Type B pancreatic cell (in vitro differentiated cells): ENCODE measurements at places on chromosomes 11 and 22.

DNA sequence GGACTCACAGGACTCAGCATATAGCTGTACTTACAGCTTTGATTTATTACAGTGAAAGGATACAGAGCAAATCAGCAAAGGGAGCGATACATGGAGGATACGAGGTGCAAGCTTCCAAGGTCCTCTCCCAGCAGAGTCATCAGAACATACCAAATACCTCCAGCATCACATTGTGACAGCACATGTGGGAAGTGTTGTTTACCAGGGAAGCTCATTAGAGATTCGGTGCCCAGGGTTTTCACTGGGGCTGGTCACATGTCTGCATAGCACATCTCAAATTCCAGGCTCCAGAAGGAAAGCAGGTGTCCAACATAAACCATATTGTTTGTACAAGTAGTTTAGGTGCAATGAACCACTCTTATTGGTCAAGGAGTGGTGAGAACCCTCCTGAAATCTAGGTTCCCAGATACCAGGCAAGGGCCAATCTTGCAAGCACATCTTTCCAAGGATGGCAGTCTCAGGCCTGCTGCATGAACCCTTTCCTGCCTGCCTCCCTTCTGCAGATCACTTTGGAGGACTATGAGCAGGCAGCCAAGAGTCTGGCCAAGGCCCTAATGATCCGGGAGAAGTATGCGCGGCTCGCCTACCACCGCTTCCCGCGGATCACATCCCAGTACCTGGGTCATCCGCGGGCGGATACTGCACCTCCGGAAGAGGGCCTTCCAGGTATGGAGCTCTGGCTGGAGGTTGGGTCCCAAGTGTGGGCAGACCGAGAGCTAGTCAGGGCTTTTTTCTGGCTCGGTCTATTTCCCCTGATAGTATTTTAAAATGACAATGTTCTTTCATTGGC is 26.7 kb downstream of the AMPD3 start:
- no peak for DNase-seq

- DNase-seq, result peak; percentile 71
These were observed 196.4 kb downstream of the IGLL1 start for GRCh38 chr22:23383491-23384361.

DNA sequence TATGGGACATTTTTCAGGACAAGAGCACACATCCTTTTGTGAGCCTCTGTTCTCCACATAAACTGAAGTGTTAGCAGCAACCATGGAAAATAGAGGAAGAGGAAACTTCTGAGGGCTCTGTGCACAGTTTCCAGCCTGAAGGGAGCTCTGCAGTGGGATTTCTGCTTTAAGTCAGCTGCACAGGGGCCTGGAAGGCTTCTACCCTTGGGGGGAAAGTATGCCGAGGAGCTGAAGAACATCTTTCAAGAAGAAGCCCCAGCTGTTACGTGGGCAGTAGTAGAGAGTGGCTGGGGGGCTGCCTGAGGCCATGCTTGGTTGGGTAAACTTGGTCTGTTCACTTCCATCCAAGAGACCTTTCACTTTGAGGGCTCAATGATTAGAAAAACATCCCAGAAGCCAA is 82.7 kb upstream of the EED start:
- DNase-seq, result no peak

GRCh38 chr11:17186932-17187692 is 20.7 kb downstream of the PIK3C2A start:
- no peak for DNase-seq

- no peak for DNase-seq
These were observed 2.6 kb upstream of the MEI1 start for GRCh38 chr22:41696703-41697102.

GRCh38 chr11:66107600-66108510 is 37.8 kb downstream of the PACS1 start:
- DNase-seq, result no peak

- no peak for DNase-seq
These were observed 29.6 kb downstream of the SNX19 start for GRCh38 chr11:130886704-130887103.

- no peak for DNase-seq
These were observed 5.9 kb upstream of the CNTF start for GRCh38 chr11:58616594-58616993.

GRCh38 chr11:125956391-125957134 is 10.7 kb downstream of the VSIG10L2 start:
- DNase-seq, result no peak

DNA sequence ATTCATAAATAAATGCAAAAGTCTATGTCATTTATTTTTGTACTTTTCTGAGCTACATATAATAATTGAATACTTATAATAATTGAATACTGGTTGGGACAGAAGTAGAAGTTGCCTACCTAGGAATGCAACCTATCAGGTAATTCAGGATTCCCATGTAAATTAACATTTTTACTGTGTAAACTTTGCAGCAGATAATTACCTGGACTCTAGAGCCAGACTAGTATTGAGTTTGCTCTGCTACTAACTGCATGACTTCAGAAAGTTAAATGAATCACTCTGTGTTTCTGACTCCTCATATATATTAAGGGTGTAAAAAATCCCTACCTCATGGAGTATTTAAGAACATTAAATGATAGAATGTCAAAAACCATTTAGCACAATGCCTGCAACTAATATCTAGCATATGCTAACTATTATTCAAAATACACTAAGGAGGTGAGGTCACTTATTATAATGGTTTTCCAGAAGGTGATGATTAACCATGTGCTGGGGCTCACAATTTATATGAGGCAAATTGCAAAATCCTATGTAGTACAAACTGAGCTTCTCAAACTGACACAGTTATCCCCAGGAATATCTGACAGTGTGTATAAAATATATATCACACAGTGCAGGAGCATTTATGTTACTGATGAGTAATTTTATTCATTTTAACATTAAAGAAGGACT is 138.1 kb upstream of the ANO3 start:
- DNase-seq, result no peak

DNA sequence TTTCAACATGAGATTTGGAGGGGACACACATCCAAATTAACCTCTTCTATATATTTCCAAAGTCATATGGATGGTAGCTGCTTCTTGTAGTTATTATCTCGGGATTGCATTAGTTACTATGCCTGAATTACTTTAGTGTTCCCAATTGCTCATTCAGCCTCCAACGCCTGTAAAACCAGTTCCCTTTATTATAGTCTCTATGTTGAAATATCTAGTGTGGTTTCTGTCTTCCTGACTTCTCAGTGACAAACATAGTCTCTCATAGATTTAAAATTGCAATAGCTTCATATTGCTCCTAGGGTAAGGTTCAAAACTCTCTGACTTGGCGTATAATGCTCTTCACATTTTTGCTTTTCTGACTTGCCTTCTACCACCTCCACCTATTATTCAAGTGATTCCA is 366.4 kb downstream of the CASP12 start:
- DNase-seq, result no peak

DNA sequence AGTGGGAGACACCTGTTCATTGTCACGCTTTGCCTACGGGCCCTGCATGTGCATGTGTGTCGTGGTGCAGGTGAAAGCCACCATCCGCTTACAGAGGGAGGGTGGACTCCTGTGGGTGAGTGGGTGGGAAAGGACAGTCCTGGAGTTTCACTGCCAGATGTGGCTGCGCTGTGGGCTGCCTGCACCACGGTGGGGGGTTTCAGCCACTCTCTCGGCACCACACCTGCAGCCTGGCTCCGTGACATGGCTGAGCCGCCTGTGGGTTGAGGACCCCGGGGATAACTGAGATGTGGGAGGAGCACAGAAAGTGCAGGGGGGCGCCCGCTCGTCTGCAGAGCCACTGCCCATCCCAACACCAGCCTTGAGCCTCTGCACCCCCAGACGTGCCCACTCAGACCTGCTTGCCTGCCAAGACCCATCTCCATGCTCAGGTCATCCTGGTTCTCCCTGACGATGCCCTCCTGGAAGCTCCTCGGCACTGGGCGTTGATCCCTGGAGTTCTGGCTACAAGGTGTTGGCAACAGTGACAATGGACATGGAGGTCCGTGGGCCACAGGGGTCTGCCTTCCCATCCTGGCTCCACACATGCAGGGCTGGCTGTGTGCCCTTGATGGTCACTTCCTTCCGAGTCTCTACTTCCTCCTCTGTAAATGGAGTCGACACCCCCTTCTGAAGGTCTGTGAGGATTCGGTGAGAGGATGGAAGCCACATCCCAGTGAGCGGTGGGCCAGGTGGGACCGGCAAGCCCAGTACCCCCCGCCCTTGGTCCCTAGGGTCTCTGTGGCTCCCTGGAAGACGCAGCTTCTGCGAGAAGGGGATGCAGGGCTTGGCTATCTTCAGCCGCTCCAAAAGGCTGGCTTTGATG is 1007.0 kb downstream of the BRD1 start:
- no peak for DNase-seq

- no peak for DNase-seq
These were observed 149.8 kb upstream of the MPPED2 start for GRCh38 chr11:30735946-30736345.

GRCh38 chr22:45968751-45969413 is 8.1 kb downstream of the WNT7B start:
- no peak for DNase-seq

DNA sequence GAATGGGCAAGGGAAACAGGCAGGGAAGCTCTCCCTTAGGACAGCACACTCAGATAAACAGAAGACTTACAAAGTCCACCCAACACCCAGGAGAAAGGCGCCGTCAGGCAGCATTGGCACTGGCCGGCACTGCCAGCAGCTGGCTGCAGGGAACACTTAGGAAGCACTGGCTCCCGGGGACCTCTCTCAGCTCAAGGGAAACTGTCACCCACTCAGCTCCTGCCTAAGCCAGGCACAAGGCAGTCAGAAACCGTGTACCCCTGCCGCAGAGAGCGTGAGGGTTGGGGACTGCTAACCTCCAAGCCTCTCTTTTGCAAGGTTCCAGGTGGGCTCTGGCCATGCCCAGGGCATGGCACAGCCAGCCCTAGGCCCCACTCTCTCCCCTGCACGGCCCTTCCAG is 64.7 kb downstream of the DGCR2 start:
- no peak for DNase-seq

- no peak for DNase-seq
These were observed 32.3 kb upstream of the OR56A1 start for GRCh38 chr11:6062691-6063358.

- DNase-seq, result peak; percentile 97
These were observed at the start of gene MUS81 for GRCh38 chr11:65860278-65861164. TSS of gene MUS81 (plus strand) at chr11:65860433. CDS start at chr11:65860754, 321 bp downstream.

DNA sequence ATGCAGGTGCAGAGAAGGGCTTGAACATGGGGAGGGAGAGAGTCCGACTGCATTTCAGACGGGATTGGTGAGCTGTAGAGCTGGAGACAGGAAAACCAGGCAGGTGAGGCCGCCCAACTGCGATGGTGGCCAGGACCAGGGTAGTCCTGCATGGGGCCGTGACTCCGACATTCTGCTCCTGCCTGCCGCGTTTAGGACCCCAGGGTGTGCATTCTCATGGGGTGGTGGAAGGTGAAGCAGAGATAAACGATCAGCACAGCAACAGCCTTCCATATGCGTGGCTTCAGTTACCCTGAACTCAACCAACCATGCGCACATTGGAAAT is 29.3 kb downstream of the SHANK2 start:
- no peak for DNase-seq

- DNase-seq, result no peak
These were observed 436.8 kb upstream of the CADM1 start for GRCh38 chr11:115941044-115941443.

DNA sequence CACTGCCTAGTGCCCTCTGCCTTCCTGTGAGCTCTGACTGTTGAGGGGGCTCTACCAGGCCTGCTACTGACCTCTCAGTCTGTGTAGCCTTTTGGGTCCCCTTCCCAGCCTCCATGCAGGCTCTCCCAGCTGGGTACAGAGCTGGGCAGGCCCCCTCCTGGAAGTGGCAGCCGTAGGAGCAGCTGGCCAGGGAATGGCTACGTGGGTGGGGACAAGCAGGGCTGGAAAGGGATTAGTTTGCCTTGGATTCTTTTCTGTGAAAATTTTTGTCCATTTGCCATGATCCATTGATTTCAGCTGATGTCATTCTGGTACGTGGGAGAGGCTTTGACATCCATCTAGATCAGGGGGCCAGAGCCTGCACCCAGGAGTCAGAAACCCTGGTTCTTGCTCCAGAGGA is 23.9 kb upstream of the NECTIN1 start:
- no peak for DNase-seq

DNA sequence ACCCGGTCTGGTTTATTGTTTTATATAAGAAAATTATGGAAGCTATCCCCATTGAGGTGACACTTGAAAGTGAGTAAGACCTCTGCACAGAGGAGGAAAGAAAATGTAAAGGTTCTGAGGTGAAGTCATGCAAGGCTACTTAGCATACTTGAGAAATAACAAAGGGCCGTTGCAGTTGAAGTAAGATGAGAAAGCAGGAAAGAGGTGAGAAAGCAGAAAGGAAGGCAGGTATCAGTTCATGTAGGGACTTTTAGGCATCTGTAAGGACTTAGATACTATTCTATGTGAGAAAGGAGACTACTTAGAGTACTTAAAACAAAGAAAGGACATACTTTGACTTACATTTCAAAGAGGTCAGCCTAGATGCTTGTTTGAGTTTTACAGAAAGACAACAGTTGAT is 84.7 kb downstream of the CASP12 start:
- DNase-seq, result no peak

GRCh38 chr11:62574363-62575071 is 826 bp upstream of the EEF1G start:
- no peak for DNase-seq

GRCh38 chr11:115249061-115249578 is 255.1 kb downstream of the CADM1 start:
- DNase-seq, result no peak

- DNase-seq, result no peak
These were observed 31.1 kb downstream of the RPL3 start for GRCh38 chr22:39288135-39288898.

GRCh38 chr11:134364261-134364660 is 32.5 kb downstream of the GLB1L2 start:
- DNase-seq, result no peak

- no peak for DNase-seq
These were observed 1.8 kb upstream of the SHISAL1 start for GRCh38 chr22:44314425-44315067.

GRCh38 chr11:45264839-45265515 is 21.2 kb downstream of the SYT13 start:
- no peak for DNase-seq

GRCh38 chr11:75802913-75803820 is 11.8 kb upstream of the UVRAG start:
- DNase-seq, result no peak

DNA sequence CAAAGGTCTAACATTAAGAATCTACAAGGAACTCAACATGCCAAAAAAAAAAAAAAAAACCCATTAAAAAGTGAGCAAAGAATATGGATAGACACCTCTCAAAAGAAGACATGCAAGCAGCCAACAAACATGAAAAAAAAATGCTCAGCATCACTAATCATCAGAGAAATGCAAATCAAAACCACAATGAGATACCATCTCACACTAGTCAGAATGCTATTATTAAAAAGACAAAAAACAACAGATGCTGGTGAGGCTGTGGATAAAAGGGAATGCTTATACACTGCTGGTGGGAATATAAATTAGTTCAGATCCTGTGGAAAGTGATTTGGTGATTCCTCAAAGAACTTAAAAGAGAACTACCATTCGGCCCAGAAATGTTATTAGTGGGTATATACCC is 257.7 kb upstream of the PLET1 start:
- DNase-seq, result no peak
